ENCODE measurements at places on chromosomes 3 and 15.

GRCh38 chr15:58678683-58679082 is 70.8 kb downstream of the ADAM10 start:
- DNase-seq = no peak

DNA sequence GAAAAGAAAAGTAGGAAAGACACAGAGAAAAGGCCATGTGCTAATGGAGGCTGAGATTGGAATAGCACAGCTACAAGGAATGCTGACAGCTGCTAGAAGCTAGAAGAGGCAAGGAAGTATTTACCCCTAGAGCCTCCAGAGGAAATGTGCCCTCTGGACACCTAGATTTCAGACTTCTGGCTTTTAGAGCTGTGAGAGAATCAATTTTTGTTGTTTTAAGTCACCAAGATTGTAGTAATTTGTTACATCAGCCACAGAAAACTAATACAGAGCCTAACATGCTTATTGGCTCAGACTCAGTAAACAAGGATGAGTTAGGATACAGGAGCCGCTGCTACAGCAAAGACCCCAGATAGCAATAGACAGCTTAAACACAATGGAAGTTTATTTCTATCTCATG is 33.1 kb upstream of the GLCE start:
- DNase-seq = no peak

GRCh38 chr15:89367485-89368451 is 33.1 kb upstream of the POLG start:
- no peak for DNase-seq

- no peak for DNase-seq
Measured at GRCh38 chr3:154568064-154568463, 138.1 kb upstream of the GPR149 start.

- no peak for DNase-seq
Measured at GRCh38 chr3:111733154-111733553, 125.9 kb upstream of the PHLDB2 start.

- no peak for DNase-seq
Measured at GRCh38 chr15:93989440-93989998, 241.8 kb upstream of the MCTP2 start.

DNA sequence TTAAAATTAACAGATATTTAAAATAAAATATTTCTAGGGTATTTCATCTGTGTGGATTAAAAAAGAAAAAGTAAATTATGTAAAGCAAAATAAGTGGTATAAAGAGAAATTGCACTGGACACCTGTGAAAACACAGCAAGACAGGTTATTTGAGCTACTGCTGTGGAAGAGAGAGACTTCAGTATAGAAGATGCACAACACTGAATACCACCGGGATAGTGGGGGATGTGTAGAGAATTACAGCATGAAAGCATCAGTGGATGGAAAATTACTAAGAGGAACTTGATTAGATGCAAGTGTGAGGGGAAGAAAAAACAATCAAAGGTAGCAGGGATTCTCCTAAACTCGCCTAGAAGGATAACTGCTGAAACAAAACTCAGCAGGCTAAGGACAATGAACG is 1242.5 kb upstream of the GBE1 start:
- no peak for DNase-seq

- DNase-seq = no peak
Measured at GRCh38 chr3:178823150-178823549, 248.5 kb downstream of the ZMAT3 start.

DNA sequence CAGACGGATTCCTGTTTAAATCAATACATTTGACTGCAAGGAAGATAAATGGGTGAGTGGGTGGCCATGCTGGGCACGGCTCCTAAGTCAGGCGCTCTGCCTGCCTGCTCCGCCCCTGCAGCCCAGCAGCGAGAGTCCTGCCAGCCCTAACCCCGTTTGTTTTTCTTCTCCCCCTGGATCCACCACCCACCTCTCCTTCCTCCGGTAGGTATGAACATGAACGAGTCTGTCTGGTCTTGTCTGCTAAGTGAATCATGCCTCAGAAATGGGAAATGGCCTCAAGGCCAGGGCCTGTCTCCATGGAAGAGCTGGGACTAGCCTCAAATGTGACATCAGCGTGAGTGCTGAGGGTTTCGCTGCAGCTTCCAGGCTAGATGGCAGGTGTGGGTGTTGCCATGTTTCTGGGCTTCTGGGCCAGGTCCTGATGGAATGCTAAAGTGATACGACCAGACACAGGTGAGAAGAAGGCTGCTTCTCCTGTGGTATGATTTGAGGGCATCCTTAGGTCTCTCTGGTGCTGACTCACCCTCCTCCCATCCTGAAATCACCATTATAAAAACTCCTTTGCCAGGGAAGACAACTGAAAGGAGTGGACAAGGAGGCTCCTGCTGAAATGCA is 5.6 kb upstream of the FEM1B start:
- no peak for DNase-seq

DNA sequence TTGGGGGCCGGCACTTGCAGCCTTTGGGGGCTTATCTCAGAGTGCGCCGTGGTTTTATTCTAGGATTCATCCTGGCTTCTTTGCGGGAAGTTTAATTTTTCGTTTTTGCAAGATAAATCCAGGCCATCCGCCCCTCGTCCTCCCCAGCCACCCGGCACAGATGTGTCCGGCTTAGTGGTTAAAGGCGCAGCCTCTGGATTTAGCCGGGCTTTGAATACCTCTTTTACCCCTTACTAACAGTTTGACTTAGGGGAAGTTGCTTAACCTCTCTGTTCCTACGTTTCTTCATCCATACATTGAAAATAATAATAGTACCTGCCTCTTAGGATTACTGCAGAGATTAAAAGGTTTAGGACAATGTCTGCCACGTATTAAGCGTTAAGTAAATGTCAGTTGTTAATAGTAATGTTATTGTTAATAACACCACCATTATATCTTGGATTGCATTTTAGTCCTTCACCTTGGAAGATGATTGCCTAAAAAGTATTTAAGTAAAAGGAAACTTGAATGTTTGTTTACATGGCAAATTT is 714 bp downstream of the ECT2 start:
- no peak for DNase-seq

GRCh38 chr3:44477312-44478030 is at the start of gene ZNF445:
Gene ZNF445, minus strand, starts transcription at chr3:44477670. Its CDS starts 22,121 bp downstream, at chr3:44455549.
- DNase-seq = peak; percentile 75

DNA sequence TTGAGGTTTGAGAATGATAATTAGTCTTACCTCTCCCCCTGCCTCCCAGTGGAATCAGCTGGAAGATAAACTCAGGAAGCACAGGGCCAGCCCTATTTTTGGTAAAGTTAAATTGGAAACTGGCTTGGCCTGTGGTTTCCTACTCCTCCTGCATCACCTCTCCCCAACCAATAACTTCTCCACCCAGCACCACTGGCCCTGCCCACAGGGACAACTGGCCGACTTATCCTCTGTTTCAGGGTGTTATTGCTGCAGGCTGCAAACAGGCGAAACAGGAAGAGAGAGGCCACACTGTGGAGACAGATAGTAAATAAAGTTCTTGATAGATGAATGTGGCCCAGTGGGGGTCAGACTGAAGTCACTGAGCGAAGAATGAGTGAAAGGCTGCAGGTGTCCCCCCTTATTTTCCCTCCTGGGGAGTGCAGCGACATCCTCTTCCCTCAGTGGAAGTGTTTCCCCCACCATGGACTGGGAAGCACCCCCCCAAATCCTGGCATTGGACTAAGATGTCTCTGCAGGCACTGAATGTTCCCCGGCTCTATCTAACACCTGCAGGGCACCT is 47.1 kb downstream of the PDIA5 start:
- no peak for DNase-seq

GRCh38 chr3:73192036-73192738 is 130.7 kb downstream of the EBLN2 start:
- no peak for DNase-seq

DNA sequence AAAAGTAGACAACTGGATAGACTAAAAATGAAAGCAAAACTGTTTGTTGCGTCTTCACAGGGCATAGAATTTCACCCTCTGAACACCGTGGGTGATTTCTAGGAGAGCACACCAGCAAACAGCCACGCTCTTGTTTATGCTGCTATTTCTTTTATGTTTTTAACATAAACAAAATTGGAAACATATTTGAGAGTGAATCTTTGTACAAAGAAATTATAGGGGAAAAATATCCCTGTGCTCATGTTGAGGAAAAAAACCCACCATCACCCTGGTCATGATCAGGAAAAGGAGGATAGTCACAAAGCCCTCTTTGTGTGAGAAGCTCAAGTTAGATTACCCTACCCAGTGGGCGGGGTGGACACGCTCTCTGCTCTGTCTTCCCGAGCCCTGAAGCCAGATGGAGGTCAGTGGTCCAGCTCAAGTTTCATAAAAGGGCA is 313.3 kb downstream of the SATB1 start:
- DNase-seq = no peak

- no peak for DNase-seq
Measured at GRCh38 chr3:157066335-157067098, 93.4 kb downstream of the CCNL1 start.

- DNase-seq = no peak
Measured at GRCh38 chr3:89447243-89447642, 339.8 kb downstream of the EPHA3 start.

DNA sequence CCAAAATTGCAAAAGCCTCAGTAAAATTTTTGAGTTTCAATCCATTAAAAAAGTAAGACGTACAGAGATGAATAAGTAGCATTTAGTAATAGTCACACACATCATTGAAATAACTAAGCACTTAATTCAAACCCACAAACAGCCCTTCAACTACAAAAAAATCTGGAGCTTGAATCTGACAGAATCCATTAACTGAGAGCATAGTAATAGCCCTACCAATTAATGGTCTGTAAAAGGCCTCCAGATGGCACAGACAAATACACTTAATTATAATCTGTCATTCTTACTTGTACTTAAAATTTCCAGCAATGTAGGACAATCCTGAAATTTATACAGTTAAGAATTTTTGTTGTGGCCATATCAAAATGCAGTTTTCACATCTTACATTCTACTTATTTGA is 246.9 kb downstream of the VGLL3 start:
- DNase-seq = no peak

DNA sequence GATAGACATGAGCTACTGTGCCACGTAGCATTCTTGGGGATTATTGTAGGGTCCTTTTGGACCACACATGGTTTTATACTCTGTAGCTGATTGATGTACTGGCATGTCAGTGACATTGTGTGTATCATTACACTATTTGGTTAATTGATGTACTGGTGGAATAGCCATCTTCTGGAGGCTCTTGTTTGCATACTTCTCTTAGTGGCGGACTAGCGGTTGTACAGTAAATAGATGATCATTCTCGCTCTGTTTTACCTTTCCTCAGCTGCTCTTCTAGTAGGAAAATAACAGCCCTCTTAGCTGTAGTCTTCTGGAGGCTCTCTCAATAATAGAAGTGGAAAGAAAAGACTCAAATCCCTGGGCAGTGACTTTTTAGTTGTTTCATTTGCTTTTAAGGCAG is 24.8 kb downstream of the IGF1R start:
- no peak for DNase-seq

- no peak for DNase-seq
Measured at GRCh38 chr3:176969066-176969465, 228.2 kb downstream of the TBL1XR1 start.

DNA sequence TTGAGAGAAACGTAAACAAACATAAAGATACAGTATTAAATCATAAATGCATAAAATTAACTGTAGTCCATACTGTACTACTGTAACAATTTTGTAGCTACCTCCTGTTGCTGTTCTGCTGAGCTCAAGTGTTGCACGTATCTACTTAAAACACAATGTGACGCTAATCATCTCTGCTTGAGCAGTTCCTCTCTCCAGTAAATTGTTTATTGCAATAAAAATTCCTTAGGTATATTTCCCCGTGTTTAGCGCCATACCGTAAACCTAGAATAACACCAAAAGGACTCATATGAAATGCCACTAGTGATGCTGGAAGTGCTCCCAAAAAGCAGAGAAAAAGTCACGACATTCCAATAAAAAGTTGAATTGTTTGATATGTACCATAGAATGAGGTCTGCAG is 152.3 kb downstream of the LRRN1 start:
- DNase-seq = no peak

GRCh38 chr3:72329354-72329753 is 518.9 kb downstream of the SHQ1 start:
- DNase-seq = no peak

- no peak for DNase-seq
Measured at GRCh38 chr3:47204875-47205274, 41.0 kb upstream of the SETD2 start.

GRCh38 chr3:74273555-74274402 is 340.7 kb downstream of the CNTN3 start:
- no peak for DNase-seq
